ENCODE measurements at places on chromosomes 13 and 19. TPM values are rescaled to one million over a fixed set of nuclear protein-coding genes. Genes with fewer than 3 reads are reported as not detected.

DNA sequence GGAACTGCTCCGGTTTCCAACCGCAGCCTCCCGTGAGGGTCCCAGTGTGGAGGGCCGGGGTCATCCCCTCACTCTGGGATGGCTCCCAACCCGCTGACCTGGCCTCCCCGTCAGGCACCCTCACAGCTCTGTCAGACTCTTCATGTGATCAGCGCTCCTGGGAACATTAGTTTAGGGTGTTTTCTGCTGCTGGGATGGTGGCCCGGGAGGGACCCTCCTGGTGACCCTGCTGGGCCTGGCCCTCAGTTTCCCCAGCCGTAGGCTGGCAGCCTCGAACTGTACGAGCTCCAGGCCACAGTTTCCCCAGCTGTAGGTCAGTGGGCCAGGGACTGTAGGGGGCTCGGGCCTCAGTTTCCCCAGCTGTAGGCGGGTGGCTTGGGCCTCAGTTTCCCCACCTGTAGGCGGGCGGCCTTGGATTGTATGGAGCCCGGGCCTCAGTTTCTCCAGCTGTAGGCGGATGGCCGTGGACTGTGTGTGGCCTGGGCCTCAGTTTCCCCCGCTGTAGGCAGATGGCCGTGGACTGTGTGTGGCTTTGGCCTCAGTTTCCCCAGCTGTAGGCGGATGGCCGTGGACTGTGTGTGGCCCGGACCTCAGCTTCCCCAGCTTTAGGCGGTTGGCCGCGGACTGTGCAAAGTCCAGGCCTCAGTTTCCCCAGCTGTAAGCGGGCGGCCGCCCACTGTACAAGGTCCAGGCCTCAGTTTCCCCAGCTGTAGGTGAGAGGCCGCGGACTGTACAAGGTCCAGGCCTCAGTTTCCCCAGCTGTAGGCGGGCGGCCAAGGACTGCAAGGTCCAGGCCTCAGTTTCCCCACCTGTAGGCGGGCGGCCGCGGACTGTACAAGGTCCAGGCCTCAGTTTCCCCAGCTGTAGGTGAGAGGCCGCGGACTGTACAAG is 1.3 kb upstream of the PTBP1 start:
- no peak for DNase-seq

- DNase-seq = no peak
Observed at GRCh38 chr13:61362522-61362921, 53.1 kb downstream of the PCDH20 start.

- no peak for DNase-seq
Observed at GRCh38 chr13:49370371-49370770, 73.5 kb downstream of the CAB39L start.

DNA sequence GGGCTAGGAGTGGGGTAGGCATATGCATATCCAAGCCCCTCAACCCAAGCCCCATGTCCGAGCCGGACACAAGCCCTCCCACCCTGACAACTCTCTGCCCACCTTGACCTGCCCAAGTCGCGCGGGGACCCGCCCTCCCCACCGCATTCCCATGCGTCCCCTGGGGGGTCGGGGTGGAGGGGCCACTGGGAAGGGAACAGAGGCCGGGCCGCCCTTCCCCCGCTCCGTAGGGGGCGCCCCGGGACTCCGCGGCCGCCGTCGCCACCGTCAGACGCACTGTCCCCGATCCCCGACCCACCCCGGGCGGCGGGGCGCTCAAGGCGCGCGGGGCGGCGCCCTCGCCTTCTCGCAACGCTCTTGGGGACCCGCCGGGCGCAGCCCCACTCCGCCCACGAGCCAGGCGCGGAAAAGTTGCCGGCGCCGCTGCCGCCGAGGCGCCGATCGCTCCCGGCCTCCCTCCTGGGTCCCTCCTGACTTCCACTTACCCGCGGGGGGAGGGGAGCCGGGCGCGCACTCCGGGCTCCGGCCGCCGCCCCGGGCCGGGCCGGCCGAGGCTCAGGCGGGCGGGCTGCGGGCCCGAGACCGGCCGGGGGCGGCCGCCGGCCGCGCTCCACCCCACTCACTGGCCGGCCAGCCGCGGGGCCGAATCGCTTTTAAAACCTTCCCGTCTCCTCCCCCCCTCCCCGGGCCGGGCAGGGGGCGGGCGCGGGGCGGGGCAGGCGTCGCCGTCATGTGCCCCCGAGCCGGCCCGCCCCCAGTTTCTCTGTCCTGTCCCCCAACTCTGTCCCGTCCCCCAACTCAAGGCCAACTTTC is 34.4 kb upstream of the NANOS3 start:
- DNase-seq = peak; percentile 77

DNA sequence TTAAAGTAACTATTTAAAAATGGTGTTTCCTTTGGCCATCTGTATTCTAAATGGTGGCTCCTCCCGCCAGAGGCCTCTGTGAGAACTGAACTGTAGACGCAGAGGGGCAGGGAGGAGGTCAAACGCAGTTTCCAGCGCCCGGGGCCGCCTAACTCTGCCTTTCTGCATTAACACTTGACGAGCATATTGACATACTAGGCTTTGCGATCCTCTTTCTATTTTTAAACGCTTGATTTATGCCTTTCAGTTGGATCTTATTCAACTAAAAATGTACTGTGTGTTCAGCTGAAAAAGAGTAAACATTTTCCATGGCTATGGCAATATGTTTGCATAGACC is 74.7 kb downstream of the SPACA7 start:
- DNase-seq = no peak

DNA sequence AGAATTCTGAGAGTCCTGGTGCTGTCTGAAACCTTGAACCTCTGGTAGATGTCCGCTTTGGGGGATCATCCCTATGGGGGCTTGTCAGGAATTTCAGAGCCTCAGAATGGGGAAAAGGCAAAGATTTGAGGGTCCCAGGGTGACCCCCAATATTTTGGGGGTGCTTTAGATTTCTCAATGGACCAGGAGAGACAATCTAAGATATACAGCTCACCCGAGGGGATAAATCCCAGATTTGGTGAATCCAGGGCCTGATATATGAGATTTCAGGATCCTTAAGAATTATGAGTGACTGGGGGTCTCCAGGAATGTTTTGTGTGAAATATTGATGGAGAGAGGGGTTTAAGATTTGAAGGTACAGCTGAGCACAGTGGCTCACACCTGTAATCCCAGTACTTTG is 3.3 kb downstream of the CAPN12 start:
- no peak for DNase-seq

DNA sequence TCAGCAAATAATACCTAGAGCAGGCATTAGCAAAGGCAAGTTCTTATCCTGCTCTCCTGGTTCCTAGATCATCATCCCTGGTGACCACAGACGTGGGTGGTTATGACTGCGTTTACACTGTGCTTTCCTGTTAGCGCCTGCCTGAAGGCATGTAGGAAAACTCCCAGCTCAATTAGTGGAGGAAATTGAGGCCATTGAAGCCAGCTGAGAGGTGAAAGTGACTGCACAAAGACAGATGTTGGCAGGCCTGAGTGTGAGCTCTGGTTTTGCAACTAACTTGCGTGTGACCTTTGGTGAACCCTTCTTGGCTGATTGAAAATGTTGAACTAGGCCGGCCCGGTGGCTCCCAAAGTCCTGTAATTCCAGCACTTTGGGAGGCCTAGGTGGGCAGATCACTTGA is 17.5 kb upstream of the NWD1 start:
- no peak for DNase-seq

DNA sequence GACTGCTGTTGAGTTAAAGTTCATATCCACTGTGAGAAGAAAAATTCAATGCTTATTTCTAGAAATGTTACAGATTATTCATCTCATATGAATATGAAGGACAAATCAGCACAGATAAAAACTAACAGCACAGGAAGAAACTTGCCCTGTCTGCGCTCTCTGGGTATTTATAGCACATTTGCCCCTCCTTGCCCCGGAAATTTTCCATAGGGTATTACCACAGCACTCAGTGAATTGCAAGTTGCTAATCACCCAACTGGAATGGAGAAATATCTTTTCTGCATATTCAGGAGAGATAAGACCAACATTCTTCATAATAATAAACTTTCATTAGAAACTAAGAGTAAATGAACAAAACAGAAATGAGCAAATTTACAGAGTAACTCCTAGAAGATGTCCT is 318.0 kb upstream of the KLF12 start:
- DNase-seq = no peak

GRCh38 chr13:33764716-33765115 is 53.2 kb upstream of the RFC3 start:
- DNase-seq = no peak

DNA sequence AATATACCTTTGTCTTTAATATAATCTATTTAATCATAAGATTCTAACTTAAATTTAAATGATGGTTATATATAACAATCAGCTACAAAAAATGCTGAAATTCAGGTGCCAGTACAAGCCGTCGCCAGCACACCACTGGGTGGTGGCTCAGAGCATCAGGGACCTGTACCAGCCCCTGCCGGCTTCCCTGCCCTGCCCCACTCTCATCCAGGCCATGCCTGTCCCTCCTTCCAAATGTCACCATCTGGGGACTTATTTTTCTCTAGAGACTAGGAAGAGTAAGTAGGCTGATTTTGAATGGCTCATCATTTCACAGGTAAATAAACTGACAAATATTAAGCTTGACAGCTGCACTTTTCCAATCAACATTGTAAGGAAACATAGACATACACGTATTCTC is 1.6 kb downstream of the METTL21C start:
- no peak for DNase-seq

- DNase-seq = no peak
Observed at GRCh38 chr13:36339600-36340155, 6.5 kb downstream of the SPART start.

DNA sequence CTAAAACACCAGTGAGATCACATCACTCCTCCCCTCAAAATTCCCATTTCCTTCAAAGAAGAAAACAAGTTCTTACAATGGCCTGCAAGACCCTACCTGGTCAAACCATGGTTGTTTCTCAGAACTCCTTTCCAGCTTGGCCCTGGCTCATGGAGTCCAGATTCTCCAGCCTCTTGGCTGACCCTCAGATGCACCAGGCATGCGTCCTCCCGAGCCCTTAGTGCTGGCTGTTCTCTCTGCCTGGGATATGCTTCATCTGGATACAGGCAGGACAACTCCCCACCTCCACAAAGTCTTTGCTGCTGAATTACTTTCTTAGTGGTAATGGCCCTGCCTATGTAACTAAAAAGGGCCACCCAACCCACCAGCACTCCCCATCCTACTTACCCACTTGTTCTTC is 94.3 kb downstream of the MBNL2 start:
- DNase-seq = no peak

GRCh38 chr13:85093808-85094207 is 705.4 kb downstream of the SLITRK6 start:
- DNase-seq = no peak

GRCh38 chr13:47639738-47640447 is 361.2 kb downstream of the SUCLA2 start:
- DNase-seq = no peak

DNA sequence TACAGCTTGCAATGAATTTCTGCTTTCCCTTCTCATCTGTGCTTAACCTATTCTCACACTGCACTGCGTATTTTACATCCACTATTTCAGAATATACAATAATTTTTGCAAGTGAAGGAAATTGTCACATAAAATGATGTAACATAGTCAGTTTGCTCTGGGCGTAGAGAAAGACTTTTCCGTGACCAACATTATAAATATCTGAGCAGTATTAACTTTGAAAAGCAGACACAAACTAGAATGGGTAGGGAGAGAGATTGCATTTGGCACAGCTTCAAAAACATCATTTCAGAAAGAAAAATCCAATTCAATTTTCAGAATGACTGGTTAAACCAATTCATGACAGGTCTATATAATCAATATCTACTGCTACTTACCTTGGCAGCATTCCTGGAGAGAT is 352.5 kb upstream of the MIR17HG start:
- DNase-seq = no peak

GRCh38 chr19:40614622-40615411 is 13.6 kb downstream of the LTBP4 start:
- peak; percentile 61 for DNase-seq

DNA sequence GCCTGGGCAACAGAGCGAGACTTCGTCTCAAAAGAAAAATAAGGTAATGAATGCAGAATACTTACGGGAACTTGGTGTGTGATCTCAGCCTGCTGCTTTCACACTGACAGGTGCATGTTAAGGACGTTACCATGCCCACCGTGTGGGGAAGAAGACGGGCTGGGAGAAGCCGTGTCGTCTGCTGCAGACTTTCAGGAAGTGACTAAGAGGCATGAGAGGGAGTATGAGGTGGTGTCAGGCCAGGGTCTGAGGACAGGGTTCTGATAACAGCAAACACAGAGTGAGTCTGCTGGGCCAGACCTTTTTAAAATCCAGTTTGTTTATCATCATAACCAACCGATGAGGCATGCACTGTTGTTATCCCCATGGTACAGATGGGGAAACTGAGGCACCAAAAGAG is 13.6 kb upstream of the GALP start:
- DNase-seq = no peak

- no peak for DNase-seq
Observed at GRCh38 chr19:33505148-33505547, 16.4 kb downstream of the PEPD start.

DNA sequence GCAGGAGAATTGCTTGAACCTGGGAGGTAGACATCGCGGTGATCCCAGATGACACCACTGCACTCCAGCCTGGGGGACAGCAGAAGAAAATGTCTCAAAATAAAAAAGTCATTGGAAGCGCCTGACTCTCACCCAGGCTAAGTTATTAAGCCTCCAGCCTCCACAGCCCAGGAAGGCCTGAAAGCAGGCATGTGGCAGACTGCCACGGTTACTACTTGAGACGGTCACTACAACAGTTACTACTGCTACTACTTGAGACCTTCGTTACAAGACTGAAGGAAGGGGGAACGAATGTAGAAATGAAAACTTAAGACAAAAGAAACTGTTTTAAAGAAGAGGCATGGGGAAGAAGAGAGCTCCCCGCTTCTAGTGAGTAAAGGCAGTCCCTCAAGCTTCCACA is 9.6 kb downstream of the PRR22 start:
- DNase-seq = no peak

- no peak for DNase-seq
Observed at GRCh38 chr19:46887240-46887782, 26.5 kb downstream of the ARHGAP35 start.

Gene PDE4C
- total RNA-seq = 0.52 TPM

Gene LGI4
- 0.81 TPM for total RNA-seq

Gene ERICH6B
- total RNA-seq = not detected

Gene URAD
- total RNA-seq = not detected
